HT1080 (cell line): ENCODE measurements at places on chromosomes 16 and 17. TPM values are rescaled to one million over a fixed set of nuclear protein-coding genes. Genes with fewer than 3 reads are reported as not detected.

EVI2B gene
- 0.47 and 0.64 TPM in 2 replicates for total RNA-seq

CETP gene
- not detected in 2 replicates for total RNA-seq

CPHXL2 gene
- not detected in 2 replicates for total RNA-seq

DNA sequence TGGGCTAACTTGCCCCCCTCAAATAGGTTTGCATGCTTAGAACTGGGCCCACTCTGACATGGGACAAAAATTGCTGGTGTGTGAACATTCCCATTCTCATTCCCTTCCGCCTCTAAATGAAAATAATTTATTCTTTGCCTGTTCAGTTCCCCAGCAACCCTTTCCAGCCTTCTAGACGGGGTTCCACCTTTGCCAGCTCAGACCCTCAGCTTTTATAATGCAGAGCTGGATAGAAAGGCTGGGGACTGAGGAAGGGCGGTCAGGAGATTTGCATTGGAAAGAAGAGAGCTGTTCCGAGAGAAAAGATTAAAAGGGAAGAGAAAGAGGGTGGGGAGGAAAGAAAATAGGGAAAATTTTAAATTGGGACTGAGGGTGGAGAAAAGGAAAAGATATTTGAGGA, 151.1 kb upstream of the WSCD1 start:
- DNase-seq: no peak

GRCh38 chr16:57893559-57894389, 77.2 kb downstream of the CNGB1 start:
- peak; percentile 49 for DNase-seq

- DNase-seq: no peak
Observed at GRCh38 chr17:16086957-16087356, 87.3 kb downstream of the TTC19 start.
